ENCODE measurements at places on chromosomes 5 and 9.
A peak's percentile ranks its signal among the peaks of the same experiment; 100 is the strongest.

- DNase-seq, result no peak
Observed at GRCh38 chr5:95449460-95449859, 58.3 kb downstream of the FAM81B start.

DNA sequence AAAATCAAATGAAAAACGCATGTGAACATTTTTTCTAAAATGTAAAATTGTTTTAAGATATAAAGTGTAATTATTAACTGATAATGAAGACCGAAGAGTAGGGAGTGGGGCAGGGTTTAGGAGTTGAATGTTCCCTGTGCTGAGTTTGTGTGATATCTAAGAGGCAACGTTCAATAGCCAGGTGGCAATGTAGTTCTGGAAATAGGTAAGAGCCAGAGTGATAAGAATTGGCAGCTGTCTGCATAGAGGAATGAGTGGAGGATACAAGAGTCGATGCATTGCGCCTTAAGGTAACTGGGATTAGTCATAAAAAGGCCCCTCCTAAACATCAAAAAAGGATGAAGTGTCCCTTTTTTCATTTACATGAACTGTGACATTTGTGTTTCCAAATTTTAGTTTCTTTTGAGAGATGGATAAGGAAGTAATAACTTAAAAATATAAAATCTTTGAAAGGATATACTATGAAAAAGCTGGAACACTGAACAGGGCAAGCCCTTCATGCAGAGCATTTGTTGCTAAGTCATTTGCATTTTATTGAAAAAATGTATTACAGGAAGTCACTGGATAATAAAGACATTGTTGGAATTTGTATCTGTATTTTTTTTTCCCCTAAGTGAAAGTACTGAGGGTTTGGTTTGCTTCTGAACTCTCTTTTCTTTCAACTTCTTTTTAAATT is 659.3 kb downstream of the ACTL7B start:
- no peak for DNase-seq

DNA sequence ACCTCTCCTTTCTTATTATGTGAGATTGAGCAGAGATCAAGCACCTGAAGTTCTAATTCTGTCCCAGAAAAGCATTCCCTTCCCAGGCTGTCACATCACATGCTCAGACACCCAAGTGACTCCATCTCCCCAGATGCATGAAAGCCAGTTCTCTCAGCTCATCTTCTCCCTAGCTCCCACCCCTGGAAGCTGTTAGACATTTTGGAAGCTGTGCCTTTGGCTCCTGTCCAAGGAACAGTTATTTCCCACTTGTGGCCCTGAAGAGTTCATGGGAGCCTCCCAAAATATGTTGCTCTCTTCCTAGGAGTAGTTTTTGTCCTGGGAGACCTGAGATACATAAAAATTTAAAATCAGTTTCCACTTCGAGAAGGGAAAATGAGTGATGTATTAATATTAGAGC is 161.4 kb upstream of the GAS1 start:
- no peak for DNase-seq

- no peak for DNase-seq
Observed at GRCh38 chr5:106127341-106127781, 1543.4 kb downstream of the EFNA5 start.

GRCh38 chr9:134895908-134896833 is 15.6 kb downstream of the FCN2 start:
- DNase-seq, result peak; percentile 64

- no peak for DNase-seq
Observed at GRCh38 chr5:110903966-110904365, 165.2 kb downstream of the SLC25A46 start.

- DNase-seq, result no peak
Observed at GRCh38 chr5:128092144-128092543, 8.6 kb downstream of the SLC12A2 start.

DNA sequence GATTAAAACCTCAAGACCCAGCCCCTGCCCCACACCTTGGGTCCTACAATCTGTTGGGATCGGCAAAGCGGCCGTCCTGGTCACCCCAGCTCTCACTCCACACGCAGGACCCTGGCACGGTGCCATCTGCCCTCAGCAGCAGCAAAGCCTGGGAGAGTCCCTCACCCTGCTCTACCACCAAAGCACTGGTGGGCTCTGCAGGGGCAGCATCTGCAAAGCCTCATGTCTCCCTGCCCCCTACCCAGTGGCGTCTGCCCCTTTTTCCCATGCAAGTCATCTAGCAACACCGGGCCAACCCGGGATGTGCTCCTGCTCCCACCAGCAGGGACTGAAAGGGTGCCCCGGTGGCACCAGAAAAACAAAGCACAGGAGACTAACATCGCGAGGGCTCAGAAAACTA is 19.6 kb upstream of the CNOT6 start:
- DNase-seq, result no peak

DNA sequence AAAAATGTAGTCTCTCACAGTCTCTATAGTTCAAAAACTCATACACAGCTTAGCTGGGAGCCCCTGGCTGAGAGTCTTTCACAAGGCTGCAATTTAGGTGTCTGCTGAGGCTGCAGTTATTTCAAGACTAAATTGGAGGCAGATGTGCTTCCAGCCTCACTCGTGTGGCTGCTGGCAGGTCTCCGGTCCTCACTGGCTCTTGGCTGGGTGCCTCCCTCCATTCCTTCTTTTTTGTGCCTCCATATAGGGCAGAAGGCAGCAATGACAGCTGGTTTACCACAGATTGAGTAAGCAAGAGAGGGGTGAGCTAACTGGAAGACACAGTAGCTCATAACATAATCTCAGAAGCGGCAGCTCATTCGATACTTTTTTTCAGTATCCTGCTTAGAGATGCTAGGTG is 2167.7 kb upstream of the WWC1 start:
- DNase-seq, result no peak

GRCh38 chr9:33823801-33824200 is 6.8 kb downstream of the UBE2R2 start:
- no peak for DNase-seq

DNA sequence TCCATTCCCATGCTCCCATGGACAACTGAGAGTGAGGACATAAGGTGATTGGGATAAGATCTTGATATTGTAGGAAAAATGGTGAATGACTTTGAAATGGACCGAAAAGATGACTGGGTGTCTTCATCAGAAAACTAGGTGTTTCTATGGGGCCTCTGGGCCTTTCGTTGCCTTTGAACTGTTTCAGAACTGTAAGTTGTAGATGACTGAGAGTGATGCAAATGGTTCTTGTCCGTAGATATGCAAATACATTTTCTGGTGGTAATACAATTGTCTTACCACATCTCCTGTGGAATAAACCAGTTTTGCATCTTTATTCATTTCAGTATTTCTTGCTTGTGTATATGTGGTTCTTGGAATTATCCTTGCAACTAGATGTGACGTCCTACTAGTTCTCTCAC is 16.0 kb upstream of the TEX48 start:
- DNase-seq, result no peak

DNA sequence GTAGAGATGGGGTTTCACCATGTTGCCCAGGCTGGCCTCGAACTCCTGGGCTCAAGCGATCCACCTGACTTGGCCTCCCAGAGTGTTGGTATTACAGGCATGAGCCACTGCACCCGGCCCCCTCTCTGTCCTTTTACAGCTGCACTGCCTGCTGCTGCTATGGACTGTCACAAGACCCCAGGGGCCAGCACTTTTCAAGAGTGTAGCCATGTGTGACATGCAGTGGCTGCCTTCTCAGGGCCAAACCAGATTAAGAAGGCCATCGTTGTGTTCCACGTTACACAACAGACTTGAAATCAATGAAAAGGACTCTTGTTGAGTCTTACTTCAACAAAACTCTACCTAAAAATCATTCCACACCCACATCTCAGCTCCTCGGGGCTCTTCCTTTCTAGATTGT is 78.9 kb upstream of the ICE1 start:
- no peak for DNase-seq

GRCh38 chr5:88831816-88832215 is 51.2 kb downstream of the MEF2C start:
- no peak for DNase-seq

- DNase-seq, result no peak
Observed at GRCh38 chr9:68780380-68780712, 75.3 kb downstream of the PIP5K1B start.

DNA sequence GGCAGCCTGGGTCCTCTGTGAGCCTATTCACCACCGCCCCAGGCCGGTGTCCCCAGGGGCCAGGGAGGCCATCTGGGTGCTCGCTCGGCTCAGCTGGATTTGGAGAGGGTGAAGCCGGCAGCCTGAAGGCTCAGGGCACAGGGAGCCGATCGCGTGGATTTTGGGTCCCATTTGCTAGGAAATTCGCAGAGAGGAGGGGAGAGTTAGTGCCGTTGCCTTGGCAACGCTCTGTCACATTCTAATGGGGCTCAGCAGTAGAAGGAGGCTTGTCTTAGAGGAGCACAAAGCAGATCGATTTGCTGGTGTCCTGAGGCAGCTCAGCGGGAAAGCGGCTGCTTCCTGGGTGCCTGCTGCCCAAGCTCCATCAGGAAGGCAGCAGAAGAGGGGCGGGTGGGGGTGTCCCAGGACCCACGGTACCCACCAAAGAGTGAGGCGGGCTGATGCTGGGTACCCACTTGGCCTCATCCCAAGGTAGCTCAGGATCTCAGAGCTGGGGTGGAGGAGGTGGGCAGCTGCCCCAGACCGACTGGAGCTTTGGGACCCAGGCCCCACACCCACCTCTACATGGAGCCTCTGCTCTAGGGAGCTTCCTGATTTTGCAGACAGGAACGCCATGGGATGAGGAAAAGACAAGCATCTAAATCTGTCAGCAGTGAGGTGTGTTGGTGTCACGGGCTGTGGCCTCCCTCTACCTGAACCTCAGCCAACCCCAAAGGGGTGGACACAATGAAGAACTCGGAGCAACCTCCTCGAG is 17.1 kb upstream of the OLFM1 start:
- no peak for DNase-seq

GRCh38 chr5:89313804-89314588 is 431.0 kb upstream of the MEF2C start:
- no peak for DNase-seq

- DNase-seq, result no peak
Observed at GRCh38 chr5:3019045-3019444, 267.6 kb upstream of the IRX2 start.

DNA sequence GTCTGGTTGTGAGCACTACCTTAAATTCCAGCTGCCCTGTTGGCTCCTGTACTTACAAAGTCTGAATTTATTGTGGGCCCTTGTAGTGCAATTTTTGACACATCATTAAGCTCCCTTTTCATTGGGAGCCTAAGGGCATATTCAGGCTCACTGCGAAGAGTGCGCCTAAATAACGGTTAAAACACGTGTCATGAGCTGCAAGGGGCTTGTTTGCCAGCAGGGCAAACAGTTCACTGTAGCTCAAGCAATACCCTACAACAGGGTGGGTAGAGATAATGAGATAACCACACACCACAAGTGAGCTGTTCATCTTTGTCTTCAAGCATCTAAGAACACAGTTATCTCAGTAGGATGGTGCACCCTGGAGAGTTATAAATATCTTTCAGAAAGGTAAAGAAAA is 214.2 kb downstream of the SLF1 start:
- no peak for DNase-seq

GRCh38 chr9:10566848-10567247 is 46.0 kb downstream of the PTPRD start:
- no peak for DNase-seq

DNA sequence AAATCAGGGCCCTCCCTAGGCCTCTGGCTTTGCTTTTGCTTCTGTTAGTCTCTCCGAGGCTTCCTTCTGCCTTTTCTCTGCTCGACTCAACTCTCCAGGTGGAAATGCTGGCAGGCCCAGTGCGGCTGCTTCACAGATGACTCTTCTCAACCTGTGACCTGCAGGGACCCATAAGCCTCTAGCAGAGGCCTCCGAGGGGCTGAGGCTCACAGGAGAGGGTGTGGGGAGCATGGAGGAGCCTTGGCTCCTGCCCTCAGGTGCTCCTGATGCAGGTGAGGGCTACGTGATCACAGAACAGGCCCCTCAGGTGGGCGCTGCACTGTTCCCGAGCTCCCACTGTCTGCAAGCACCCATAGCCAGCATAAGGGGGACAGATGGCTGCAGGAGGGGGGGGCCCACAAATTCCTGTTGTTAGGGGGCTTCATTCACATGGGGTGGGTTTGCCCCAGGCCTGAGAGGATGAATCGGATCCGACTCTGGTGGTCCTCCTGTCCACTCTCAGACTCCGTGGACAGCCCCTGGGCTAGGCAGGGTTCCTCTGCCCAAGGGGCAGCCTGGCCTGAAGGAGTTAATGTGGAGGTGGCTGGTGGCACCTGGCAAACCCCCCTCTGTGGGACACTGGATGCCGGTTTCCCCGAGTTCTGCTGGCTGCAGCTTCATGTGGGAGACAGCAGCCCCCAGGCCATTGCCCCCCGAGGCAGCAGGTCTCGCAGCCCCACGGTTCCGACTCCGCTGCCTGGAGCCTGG is 10.9 kb upstream of the FCN2 start:
- no peak for DNase-seq

DNA sequence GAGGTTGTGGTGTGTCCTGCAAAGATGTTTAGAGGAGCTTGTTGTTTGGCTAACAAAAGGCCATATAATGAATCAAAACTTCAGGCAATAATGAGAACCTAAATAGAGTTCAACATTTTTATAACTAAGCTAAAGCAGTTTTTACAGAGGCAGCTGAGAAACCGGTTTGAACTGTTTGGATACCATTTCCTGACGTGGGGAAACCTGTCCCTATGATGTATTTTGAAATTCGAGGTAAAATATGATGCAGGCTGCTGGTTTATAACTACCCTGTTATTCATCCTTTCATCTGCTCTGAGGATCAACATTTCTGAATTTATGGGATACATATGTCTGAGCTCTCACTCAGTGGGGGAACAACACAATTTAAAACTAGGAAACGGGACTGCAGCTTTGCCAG is 289.5 kb upstream of the IRX2 start:
- DNase-seq, result no peak

DNA sequence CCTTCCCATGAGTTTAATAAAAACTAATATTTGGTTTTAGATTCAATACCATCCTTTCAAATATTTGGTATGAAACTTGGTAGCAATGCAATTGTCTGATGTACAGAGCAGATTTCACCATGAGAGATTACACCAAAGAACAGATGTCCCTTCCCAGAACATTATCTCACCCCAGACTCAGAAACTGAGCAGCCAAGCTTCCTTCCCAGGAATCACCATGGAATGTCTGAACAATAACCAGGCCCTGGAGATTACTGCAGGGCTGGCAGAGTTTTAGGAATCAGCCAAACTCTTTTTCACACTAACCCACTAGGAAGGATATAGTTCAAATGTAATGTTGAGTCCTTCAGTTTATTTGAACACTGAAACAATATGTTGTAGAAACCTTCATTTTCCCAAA is 23.9 kb downstream of the CLTA start:
- DNase-seq, result no peak

- no peak for DNase-seq
Observed at GRCh38 chr5:32574540-32575175, 10.7 kb upstream of the SUB1 start.

GRCh38 chr9:133429214-133429613 is 7.0 kb downstream of the ADAMTS13 start:
- DNase-seq, result no peak

Measured in tibial nerve (tissue), 4 donors.